ENCODE measurements at places on chromosomes 4 and X.

GRCh38 chr4:39146211-39146610 lies 36.1 kb upstream of the WDR19 start:
- no peak for DNase-seq

- DNase-seq = no peak
Measured at GRCh38 chr4:104677116-104677515, 182.4 kb upstream of the CXXC4 start.

DNA sequence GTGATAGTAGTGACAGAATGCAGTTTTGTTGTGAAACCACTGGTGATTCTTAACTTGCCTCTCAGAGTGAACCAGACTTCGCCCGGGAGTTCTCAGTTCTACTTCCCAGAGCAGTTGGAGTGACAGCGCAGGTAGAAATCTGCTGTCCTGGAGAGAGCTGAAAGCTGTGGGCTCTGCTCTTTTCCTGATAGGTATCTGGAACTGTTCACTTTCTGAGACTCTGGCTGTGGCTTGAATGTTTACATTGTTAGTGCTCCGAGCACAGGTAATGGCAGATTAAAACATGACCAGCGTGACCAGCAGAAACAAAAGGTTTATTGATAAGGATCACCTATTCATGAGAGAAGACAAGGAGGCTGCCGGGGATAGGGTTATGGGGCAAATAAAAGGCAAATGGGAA lies 360.7 kb downstream of the BMPR1B start:
- no peak for DNase-seq

DNA sequence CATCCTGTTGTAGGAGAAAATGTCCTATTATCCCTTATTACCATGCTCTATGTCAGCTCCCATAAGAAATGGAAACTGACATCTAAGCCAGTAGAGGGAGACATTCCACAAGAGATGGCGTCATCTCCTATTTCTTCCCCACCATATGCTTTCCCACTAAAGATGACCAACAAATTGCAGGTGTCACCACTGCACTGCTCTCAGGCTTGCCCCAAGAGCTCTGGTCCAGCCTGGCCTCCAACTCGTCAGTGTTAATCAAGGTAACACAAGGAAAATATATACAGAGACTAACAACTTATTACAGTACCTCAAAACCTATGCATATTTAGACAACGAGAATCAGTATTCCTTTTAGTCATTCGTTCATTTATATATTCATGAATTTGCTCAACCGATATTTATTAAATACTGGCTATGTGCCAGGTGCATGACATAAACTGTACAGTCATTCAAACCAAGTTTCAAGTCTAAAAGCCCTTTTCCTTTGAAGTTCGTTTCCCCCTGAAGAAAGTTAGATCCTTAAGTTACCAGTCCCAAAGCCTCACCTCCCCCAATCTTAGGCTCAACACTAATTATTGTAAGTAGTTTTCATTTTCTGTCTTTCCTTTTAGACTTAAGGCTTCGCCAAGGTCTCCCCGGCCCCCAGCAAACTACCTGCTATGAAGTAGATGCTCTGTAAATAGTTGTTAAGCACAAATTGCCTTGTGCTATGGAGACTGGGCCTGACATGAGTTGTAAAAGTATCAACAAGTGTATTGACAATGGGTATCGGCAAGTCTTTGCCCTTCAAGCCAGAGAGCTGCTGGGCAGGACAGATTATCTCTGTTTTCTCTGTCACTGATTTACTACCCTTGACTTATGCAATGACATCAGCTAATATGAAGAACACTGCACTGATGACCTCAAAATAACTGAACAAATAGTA lies 3.1 kb upstream of the FGB start:
- no peak for DNase-seq
